ENCODE measurements at places on chromosomes 11 and 22.
A peak's percentile ranks its signal among the peaks of the same experiment; 100 is the strongest.

- no peak for DNase-seq
These were observed 34.7 kb upstream of the SEPTIN5 start for GRCh38 chr22:19679522-19680101.

DNA sequence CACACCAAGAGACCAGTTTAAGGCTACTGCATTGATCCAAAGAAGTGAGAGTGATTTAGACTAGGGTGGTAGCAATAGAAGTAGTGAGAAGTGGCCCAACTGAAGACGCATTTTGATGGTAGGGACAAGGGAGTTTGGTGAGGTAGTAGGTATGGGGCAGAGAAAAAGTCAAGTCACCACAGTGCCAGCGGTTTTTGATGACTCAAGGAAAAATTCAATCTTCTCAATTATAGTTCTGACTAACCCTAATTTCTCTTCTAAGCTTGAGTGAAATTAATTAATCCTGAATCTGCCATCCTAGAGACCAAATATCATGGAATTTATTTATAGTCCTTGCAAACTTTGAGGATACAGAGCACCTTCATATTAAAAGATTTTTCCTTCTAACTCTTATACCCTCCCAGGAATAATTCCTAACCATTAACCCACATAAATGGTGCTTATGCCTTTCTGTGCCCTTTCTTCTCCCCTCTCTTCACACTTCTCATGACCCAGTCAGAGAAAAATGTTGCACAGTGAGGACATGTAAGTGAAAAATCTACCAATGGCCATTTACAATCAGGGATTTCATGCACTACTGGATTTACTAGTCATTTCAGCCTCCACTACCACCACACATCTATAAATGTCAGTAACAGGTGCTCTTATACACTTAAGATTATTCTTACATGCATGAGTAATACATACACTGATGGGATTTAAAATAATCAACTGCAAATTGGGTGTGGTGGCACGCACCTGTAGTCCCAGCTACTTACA, 45.9 kb upstream of the ARHGAP32 start:
- no peak for DNase-seq

- DNase-seq = no peak
These were observed 24.1 kb upstream of the CHKA start for GRCh38 chr11:68145120-68145866.

- no peak for DNase-seq
These were observed 68.6 kb downstream of the RRAS2 start for GRCh38 chr11:14290422-14290821.

- DNase-seq = no peak
These were observed 356 bp upstream of the TTC12 start for GRCh38 chr11:113314065-113314388.

- no peak for DNase-seq
These were observed 212.5 kb downstream of the TBC1D22A start for GRCh38 chr22:46974631-46975585.

DNA sequence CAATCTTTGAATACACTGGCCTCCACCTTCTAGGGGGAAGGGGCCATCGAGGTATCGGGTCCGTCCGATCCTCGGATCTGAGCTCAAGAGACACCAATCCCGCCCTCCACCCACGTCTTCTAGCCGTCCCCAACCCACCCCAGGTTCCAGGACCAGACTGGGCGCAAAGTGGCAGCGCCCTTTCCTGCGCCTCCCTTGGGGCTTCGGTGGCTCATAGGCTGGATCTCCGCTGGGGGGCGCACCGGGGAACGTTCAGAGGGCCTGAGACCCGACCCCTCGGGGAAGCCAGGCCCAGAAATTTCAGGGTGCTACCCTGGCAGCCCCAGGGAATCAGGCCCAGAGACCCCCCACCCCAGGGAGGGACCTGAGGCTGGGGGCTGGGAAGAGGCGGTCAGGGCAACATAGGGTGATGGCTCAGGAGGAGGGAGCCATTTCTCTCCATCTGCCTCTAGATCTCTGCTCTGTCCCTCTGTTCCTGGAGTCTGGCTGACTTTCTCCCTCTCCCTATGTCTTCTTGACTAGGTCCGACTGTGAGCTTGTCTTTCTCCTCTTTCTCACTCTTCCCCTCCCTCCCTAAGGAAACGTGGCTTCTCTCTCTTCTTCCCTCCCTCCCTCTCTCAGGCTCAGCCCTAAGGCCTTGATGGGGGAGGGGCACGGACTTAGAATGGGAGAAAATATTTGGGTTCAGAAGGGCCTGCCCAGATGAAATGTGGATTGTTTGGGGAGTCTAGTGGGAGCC, 1.1 kb downstream of the CREB3L1 start:
- DNase-seq = peak; percentile 68

GRCh38 chr11:118226781-118227180, 2.0 kb upstream of the JAML start:
- no peak for DNase-seq
